ENCODE measurements at places on chromosomes 3 and 15.

DNA sequence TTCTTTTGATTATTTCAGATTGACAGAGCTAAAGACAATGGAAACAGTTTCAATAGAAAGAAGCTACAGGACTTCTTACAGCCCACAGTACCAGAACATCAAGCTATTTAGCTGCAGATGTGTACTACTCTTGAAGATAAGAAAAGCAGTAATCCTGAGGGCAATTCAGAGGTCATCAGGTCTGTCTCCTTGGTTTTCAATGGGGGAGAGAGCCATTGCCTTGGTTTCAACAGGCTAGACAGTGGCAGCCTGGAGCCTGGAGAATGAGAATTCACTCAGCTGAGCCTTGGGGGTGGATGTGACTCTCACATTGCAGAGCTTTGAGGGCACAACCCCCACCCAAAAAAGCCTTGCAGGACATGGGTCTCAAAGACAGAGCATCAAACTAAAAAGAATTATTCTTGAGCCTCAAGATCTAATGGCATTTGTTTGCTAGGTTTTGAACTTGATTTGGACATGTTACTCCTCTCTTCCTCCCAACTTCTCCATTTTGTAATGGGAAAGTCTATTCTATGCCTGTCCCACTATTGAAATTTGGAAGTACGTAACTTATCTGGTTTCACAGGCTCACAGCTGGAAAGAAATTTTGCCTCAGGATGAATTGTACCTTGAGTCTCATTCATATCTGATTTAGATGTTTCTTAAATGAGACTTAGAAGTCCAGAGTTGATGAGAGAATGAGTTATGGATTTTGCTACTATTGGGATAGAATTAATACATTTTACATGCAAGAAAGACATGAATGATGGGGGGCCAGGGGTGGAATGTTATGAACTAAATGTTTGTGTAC lies 36.9 kb downstream of the PLSCR1 start:
- no peak for DNase-seq

DNA sequence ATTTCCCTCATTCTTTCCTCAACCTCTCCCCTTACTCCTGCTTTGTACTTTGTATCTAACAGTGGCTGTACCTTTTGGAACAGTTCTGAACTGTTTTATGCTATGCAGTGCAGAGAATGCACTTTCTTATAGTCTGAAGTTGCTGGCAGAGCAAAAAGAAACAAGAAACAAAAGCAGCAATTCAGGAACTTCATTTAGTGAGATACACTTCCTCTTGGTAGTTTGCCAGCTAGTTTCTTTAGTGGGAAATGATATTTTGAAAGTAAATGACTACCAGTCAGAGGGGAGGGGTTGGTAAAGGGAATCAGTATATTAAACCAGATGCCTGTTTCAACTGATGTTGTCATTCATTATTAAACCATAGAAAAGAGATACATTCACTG lies 55.0 kb upstream of the CHD2 start:
- DNase-seq, result no peak

- no peak for DNase-seq
Observed at GRCh38 chr3:55455915-55456314, 31.2 kb downstream of the WNT5A start.

DNA sequence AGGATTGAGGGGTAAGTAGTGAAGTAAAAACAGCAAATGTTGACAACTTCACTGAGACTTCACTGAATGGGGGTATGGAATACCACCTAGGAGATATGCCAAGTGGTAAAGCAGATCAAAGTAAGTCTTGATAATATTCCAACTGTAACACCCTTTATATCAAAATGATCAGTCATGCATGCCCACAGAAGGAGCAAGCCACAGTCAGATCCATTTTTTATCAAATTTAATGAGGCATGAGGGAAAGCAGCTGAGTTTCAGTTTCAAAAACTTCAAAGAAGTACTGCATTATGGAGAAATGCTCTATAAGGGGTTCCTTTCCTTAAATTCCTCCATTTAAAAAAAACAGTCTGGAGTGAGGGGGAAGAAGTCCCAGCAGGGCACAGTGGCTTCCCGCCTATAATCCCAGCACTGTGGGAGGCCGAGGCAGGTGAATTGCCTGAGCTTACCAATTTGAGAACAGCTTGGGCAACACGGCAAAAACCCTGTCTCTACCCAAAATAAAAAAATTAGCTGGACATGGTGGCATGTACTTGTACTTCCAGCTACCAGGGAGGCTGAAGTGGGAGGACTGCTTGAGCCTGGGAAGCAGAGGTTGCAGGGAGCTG lies 56.9 kb downstream of the TJP1 start:
- DNase-seq, result no peak

GRCh38 chr15:63088533-63089245 lies 33.0 kb upstream of the LACTB start:
- no peak for DNase-seq

DNA sequence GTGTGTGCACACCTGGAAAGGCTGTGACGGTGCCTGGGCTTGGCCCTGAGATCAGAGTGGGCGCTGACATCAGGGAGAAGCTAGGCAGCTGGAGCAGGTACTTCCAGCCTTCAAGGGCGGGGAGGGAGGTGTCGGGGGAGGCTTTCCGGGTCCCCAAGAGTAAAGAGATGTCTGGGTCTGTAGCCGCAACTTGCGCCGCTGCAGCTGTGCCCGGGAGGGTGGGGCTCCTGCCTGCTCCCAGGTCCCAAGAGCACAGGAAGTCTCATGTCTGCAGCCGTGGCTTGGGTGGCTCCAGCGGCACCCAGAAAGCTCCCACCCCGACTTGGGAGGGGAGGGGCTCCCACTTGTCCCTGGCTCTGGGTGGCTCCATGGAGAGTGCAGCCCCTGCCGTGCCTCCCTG lies 103.2 kb upstream of the BNIP2 start:
- DNase-seq, result no peak

DNA sequence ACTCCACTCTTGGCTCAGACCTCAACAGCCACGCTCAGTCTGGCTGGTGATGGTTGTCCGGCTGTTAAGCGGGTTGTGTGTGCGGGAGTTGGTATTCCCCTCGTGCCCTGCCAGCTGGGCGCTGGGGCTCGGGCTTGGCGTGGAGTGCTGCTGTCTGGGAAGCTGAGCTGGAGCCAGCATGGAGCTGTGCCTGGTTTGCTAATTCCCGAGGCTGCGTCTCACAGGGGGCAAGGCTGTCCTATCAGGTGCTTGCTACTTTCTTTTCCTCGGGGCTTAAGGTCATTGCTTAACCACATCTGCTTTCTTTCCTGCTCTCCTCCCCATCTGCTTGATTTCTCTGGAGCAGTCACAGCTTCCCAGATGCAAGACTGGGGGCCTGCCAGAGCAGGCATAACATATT lies 29.9 kb downstream of the PDIA5 start:
- DNase-seq, result no peak

DNA sequence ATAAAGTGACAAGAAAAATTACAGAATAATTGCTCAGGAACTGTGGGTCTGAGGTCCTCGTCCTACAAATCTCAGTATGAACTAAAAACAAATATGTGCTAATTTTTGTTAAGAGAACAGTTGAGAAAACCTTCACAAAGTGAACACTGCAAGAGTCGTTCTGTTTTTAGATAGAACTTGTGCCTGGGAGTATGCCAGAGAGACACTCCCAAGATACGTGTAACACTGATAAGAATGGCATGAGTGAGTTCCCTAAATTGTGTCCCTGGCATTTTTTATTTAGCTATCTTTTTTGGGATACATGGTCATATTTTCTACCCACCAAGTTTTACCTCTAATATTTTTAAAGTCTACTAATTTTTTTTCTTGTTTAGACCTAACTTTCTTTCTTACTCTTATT lies 860.0 kb upstream of the NR2F2 start:
- DNase-seq, result no peak

GRCh38 chr15:35545316-35545823 lies 595 bp downstream of the DPH6 start:
- DNase-seq, result no peak

DNA sequence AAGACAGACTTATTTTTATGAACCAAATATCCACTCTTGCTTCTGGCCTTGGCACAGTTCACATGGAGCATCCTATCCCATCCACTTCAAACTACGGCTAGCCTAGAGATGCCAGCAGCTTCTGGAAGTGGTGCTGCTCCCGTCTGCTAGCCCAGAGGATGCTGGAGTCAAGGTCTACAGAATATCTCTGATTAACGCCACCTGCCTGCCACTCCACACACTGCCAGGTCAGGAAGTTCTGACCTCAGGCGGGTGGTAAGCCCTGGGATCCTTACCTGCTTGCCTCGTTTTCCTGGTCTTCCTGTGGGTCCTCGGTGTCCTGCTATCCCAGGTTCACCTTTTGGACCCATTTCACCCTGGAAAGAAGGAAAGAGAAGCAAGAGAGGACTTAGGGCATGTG lies 42.9 kb downstream of the EAF1 start:
- no peak for DNase-seq

DNA sequence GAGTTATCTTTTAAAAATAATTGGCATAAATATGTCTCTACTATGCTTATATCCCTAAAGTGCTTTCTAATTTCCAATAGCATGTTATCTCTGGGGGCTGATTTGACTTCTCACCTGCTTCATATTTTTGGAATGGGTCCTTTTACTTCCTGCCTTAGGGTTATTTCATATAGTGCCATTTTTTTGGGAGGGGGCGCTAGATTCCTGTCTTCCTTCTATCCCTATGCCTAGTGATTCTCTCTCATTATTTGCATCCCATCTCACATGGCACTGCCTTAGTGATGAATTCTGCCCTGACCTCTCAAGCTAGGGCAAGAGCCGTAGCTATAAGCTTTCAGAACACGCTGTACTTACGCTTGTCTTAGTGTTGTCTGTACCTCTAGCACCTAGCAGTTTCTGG lies 150.3 kb upstream of the SLITRK3 start:
- DNase-seq, result no peak

GRCh38 chr3:126116526-126116925 lies 32.6 kb upstream of the SLC41A3 start:
- no peak for DNase-seq

- no peak for DNase-seq
Observed at GRCh38 chr3:173993299-173993698, 595.8 kb downstream of the NLGN1 start.

DNA sequence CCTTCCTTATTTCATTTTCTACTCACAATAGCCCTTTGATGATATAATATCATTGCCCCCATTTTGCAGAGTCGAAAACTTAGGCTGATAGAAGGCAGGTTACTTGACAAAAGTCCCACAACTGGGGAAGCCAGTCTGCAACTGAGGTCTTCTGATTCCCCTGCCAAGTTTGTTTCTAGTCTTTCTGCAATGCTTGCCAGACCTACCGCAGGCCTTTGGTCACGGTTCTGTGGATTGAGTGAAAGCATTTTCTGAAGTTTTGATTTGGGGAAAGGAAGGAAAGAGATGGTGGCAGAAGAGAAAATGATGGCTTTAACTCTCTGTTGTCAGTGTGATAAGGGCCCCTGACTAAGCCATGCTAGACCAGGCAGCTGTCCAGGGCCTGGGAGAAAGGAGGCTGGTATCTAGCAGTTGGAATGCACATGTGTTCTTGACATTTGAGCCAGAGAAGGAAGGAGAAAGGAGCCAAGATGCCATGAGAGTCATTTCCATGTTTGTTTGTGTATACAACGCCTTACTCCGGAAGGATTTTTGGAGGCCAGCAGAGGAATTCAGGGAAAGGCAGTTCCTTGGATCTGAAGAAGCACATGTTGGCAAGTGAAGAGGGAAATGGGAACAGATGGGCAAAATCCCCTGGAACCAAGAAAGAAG lies 29.9 kb downstream of the FAH start:
- DNase-seq, result no peak

GRCh38 chr3:194009019-194009418 lies 126.9 kb upstream of the HES1 start:
- DNase-seq, result no peak

DNA sequence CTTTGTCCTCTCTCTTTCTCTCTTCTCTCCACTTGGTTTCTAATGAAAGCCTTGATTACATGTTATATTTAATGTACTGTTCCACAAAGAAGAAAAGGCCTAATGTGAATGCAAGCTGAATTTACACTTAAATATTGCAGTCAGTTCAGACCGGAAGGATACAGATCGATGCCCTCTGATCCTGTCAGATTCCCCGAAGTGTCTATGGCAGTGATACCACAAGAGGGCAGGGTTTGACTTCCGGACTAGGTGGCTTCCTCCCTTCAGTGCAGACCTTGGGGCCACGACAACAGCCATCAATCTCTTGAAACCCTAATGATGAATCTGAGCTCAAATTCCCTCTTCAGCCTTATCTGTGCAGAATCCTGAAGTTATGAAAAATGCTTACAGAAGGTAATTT lies 29.5 kb downstream of the AGTR1 start:
- DNase-seq, result no peak

DNA sequence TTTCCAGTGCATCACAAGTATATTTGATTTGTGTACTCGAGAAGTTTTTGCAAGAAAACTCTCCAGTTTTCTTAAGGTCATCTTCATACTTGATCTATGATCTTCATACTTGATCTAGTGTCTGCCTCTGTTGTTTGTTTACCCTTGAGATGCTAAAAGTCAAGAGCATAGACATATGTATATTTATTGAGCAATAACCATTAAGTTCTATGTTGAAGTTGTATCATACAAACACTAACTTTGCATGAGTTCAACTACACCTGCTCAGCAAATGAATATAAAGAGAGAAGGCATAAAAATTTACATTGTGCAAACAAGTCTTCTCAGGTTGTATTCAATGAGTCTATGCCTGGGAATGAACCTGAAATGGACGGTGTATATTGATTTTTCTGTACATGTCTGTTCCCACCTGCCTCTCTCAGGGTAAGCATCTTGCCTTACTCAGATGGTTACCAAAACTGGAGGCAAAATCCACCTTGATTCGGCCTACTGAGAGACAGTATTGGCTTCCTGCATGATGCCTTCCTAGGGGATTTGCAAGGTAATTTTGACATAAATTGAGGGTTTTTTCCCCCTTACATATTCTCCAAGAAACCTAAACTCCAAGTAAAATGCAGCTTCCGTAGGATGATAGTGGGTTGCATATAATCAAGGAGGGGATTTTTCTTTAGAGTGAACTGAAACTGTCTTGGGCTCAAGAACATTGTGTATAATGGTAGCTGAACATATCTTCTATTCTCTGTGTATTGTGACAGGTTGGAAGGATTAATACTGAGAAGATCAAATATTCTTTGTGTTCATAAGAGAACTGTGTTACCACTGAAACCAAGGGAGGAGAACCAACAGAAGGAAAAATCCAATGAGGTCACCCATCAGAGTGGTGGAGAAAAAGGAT lies 110.4 kb downstream of the FILIP1L start:
- no peak for DNase-seq

- no peak for DNase-seq
Observed at GRCh38 chr3:2568156-2568555, 469.5 kb downstream of the CNTN4 start.

- no peak for DNase-seq
Observed at GRCh38 chr3:155188031-155188430, 105.5 kb downstream of the STRIT1 start.

Measured in iPS DF 19.7 (cell line).